ENCODE measurements at places on chromosomes 5 and 9. TPM values are rescaled to one million over a fixed set of nuclear protein-coding genes. Genes with fewer than 3 reads are reported as not detected.

Gene C9
- not detected for total RNA-seq

Gene RECK
- 18.5 TPM for total RNA-seq

Gene SCGB3A1
- total RNA-seq: 0.71 TPM

Gene WHRN
- 5.5 TPM for total RNA-seq

Gene IFNA21
- total RNA-seq: not detected

Gene TRIM36
- 1.3 TPM for total RNA-seq

Gene PCDHGA4
- 4.7 TPM for total RNA-seq

Gene CEL
- 2.2 TPM for total RNA-seq

Gene PRRX2
- total RNA-seq: 8.5 TPM

Gene DNAH5
- total RNA-seq: 0.35 TPM

Gene FOXD4L5
- total RNA-seq: not detected

Gene PDE8B
- 37.5 TPM for total RNA-seq

Gene DMGDH
- 5.2 TPM for total RNA-seq

Gene LRRC19
- total RNA-seq: not detected

Gene ALG2
- total RNA-seq: 37.1 TPM

Gene RAB3C
- 8.4 TPM for total RNA-seq

Gene SEMA4D
- 16.9 TPM for total RNA-seq

Measured in mesenteric fat pad (tissue), 1 donor.